Prostate gland (tissue), 2 donors: ENCODE measurements at places on chromosomes 3 and 15.
A peak's percentile ranks its signal among the peaks of the same experiment; 100 is the strongest.

- peak; percentile 1 for DNase-seq
These were observed 550 bp upstream of the CHD2 start for GRCh38 chr15:92899601-92899947.

- DNase-seq, result no peak
These were observed 50.0 kb upstream of the RASGRP1 start for GRCh38 chr15:38614621-38615020.

DNA sequence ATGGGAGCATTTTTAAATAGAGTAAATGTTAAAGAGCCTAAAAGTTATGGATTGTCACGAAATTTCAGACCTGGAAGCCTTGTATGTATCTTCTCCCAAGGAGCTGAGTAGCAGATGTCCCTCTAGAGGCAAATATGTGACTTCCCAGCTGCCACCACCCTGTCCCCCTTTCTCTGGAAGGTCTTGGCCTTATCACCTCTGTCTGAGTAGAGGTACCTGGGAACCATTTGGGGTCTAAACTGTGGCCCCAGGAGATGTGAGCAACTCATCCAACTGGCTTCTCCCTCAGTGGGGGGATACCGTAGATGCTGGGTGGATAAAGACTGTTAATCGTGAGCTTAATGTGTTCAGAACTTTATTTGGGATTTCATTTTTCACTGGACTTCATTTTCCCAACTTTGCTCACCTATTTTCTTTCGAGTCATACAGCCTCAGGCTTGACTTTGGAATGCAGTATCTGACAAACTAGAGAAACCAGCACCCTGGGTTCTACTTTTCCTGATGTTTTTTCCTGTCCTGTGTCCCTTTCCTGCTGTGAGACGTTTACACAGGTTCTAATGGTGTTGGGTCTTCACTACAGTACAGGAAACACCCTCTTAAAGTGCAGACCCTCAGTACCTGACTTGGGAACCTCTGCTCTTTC is 53.3 kb upstream of the CCR4 start:
- no peak for DNase-seq

DNA sequence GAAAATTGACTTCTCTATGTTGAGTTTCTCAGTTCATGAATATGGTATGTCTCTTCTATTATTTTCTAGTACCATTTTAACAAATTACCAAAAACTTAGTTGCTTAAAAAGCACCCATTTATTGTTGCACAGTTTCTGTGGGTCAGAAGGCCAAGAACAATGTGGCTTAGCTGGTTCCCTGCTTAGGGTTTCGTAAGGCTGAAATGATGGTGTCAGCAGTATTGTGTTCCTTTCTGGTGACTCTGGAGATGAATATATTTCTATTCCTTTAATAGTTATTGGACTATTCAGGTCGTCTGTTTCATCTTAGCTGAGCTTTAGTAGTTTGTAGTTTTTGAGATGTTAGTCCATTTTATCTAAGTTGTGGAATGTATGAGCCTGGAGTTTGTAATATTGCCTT is 44.9 kb downstream of the IL1RAP start:
- DNase-seq, result no peak

GRCh38 chr15:80760960-80761359 is 18.2 kb upstream of the CEMIP start:
- DNase-seq, result no peak

- DNase-seq, result no peak
These were observed 87.6 kb downstream of the RYK start for GRCh38 chr3:134163096-134163495.

DNA sequence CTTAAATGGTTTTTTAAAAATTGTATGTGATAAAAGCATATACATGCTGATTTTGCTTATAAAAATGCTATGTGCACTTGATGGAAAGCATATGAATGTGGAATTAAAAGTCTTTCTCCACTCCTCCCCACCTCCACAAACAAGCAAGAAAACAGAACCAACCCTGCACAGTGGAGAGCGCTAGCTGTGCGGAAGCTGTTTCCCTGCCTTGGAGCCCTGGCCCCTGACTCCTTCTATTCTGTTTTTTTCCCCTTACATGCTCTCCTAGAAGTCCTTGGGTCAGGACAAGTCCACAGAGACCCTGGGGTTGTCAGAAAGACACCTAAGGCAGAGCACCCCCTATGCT is 64.2 kb downstream of the BOC start:
- DNase-seq, result no peak

DNA sequence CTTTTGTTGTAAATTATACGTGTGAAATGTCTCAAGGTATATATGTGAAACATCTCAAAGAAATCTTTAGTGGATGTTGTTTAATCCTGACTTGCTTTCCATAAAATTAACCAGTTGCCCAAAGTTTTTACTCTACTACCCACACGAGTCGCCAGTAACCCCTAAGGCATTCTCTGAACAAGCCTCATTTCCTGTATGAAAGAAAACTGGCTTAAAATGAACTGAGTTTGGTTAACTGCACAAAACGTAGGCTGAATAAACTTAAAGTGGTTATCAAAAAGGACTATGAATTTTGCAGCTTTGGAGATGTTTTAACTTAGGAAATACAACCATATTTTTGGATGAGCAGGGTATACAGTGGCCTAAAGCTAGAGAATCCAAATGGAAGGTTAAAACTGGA is 2.7 kb upstream of the APPL1 start:
- DNase-seq, result no peak

DNA sequence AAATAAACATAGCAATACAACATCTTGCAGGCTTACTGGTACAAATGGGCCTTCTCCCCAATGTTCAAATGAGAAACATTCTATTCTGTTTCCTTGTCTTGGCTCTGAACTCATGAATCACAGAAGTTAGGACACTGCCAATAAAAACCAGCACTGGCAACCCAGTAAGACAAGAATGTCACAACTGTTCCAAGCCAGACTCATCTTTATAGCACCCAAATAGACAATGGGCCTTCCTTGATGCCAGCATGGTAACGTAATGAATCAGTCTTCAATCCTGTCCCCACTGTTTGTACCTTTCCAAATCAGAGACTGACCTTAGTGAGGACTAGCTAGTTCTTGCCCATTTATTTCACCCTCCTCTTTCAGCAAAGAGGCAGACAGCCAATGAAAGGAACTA is 14.1 kb upstream of the RPS17 start:
- DNase-seq, result peak; percentile 60

GRCh38 chr3:118817748-118818165 is 216.9 kb downstream of the IGSF11 start:
- peak; percentile 29 for DNase-seq

DNA sequence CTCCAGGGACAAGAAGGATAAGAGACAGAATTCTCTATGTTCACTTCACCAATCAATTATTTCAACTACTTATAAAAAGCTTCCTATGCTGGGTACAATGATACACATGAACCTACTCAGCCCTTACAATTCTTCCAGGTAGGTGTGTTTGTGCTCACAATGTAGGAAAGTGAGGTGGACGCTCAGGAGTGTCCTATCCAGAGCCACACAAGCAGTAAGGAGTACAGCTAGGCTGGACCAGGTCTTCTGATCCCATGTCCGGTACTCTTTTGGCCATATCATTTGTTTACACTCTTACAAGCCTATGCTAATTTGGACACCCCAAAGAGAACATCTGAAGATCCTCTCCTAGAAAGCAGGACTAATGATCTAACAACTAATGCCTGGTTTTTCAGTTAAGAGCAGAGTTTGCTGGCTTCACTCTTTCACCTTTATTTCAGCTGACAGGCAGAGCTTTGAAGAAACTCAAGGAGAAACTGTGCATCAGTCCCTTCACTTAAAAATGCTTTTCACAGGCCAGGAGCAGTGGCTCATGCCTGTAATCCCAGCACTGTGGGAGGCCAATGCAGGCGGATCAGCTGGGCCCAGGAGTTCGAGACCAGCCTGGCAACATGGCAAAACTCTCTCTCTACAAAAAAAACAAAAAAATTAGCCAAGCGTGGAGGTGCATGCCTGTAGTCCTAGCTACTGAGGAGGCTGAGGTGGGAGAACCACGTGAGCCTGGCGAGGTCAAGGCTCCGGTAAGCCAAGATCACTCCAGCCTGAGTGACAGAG is 27.5 kb downstream of the IGF2BP2 start:
- no peak for DNase-seq

GRCh38 chr3:178676077-178676476 is 139.8 kb downstream of the KCNMB2 start:
- DNase-seq, result no peak

GRCh38 chr3:10357592-10358308 is 36.8 kb upstream of the SEC13 start:
- DNase-seq, result no peak

GRCh38 chr3:62151591-62151990 is 221.8 kb downstream of the FEZF2 start:
- no peak for DNase-seq

DNA sequence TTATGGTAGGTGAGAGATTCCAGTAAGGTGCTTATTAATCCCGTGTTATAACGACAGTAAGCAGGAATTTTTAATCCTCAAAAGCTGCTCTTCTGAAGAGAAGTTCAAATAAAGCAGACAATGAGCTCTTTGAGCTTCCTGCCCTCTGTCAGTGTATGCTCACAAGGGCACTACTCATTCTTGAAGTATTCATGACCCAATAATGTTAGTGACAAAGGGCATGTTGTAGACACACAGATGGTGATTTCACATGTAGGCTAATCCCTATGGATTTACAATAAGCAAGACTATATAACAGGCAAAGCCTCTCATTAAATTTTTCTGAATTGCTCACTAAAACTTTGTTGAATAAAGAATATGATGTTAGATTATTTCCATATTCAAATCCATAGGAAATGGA is 578.6 kb downstream of the RSL24D1 start:
- no peak for DNase-seq

DNA sequence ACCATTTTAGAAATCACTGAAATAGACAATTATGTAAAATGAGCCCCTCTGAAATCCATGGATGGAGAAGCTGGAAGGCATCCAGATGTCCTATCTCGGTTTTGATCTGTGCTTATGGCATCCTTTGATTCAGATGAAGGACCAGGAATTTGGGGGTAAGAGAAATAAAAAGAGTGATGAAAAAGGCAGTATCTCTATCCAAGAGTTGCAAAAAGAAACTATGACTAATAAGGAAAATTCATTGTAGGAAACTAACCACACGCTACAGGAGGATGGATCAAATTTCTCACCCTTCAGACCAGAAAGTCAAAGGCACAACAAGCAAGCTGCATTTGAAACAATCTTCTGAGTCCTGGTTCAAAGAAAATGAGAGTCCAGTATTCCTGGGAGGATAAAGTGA is 34.8 kb downstream of the SRGAP3 start:
- no peak for DNase-seq

- DNase-seq, result peak; percentile 51
These were observed at the start of gene SHC4 for GRCh38 chr15:48963524-48964113. SHC4 (minus strand) TSS chr15:48963919; CDS start chr15:48963015, 904 bp downstream.

DNA sequence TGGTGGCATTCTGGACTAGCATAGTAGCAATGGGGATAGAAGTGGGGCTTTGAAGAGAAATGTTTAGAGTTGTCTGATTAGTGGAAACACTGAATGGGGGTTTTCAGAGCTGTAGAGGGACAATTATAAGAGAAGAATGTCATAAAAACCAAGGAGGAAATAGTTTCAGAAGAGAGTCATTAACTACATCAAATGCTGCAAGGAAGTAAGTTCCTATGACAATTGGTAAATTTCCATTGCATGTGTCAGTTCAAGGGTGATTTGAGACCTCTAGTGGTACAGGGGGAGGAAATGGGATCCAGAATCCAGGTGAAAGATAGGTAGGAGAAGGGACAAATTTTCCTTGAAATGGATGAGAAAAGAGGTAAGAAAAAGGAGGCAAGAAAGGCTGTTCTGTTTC is 68.3 kb upstream of the TBC1D5 start:
- DNase-seq, result no peak

DNA sequence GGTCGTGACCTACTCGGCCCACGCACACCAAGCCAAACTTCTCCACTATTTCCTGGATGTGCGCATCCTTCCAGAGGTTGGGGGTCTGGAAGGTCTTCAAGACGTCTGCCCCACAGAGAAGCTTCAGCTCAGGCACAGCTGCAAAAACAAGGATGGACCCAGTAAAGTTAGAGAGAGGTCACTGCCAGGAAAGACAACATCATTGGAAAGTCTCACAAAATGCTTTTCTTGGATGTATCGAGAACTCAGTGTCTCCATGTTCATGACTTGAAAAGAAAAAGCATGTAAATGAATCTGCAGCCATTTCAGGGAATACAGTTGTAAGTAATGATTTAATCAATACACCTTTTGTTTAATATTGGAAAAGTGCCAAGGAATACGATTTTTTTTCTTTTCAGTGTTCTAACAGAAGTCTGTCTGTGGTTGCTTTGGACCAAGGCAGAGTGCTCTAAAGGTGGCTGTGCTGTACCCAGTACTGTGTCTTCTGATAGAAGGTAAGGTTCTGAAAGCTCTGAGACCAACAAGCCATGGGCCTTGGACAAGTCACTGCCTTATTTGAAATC is 21.8 kb upstream of the RBP1 start:
- no peak for DNase-seq
